ENCODE measurements at places on chromosomes 11 and 22.

GRCh38 chr11:22657101-22657694 is 9.2 kb upstream of the GAS2 start:
- DNase-seq: no peak

- no peak for DNase-seq
These were observed 76.9 kb downstream of the DEPDC5 start for GRCh38 chr22:31830721-31831070.

GRCh38 chr22:23743303-23743705 is 7.6 kb downstream of the ZNF70 start:
- DNase-seq: no peak

DNA sequence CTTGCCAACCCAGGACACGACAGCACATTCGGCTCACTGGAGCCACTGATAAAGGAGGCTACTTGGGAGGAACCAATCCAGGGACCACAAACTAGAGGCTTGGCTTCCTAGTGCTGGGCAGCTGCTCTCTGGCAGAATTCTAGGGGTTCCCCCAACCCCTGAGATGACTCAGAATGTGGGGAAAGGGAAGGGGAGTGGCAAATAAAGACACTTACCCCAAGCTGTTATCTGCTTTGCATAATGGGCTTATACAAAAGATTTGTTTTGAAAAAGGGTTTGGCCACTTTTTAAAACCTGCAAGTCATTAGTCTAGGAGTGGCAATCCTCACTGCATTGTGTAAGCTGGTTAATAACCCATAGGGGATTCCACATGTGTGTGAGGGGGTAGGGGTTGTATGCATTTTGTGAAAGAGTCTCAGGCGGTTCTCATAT is 64.1 kb upstream of the LMO1 start:
- no peak for DNase-seq

GRCh38 chr11:105910095-105910715 is 111.8 kb downstream of the MSANTD4 start:
- DNase-seq: no peak

DNA sequence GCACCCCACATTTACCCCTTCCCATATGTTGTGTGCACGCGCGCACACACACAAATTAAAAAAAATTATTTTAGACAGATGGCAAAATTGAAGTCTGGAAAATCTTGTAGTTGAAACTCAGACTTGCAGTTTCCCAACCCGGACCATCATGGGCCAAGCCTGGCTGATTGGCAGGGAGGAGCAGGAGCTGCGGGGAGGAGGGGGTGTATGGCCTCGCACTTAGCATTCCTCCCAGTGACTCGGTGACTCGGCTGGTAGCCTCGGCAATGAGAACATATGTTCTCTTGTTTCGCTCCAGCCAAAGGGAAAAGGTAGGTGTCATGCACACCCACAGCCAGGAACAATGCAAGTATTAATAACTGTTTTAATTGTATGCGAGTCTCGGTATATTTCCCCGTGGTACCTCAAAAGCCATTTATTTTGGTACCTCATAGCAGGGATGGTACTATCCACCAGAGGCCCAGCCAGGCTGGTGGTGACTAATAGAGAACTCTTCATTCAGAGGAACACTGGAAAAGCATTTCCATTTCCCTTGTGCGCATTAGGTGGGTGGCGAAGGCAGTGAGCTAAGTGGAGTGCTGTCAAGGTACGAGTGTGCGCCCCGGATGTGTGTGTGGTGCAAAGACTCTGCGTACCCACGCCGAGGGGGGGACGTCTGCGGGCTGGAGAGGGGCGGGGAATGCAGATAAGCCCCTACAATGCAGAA is 92.5 kb downstream of the DSCAML1 start:
- DNase-seq: no peak

- no peak for DNase-seq
These were observed 76.5 kb downstream of the BTBD10 start for GRCh38 chr11:13386567-13386966.

GRCh38 chr11:28674433-28675103 is 566.4 kb downstream of the METTL15 start:
- no peak for DNase-seq

GRCh38 chr11:4115128-4115527 is 20.5 kb downstream of the RRM1 start:
- no peak for DNase-seq

DNA sequence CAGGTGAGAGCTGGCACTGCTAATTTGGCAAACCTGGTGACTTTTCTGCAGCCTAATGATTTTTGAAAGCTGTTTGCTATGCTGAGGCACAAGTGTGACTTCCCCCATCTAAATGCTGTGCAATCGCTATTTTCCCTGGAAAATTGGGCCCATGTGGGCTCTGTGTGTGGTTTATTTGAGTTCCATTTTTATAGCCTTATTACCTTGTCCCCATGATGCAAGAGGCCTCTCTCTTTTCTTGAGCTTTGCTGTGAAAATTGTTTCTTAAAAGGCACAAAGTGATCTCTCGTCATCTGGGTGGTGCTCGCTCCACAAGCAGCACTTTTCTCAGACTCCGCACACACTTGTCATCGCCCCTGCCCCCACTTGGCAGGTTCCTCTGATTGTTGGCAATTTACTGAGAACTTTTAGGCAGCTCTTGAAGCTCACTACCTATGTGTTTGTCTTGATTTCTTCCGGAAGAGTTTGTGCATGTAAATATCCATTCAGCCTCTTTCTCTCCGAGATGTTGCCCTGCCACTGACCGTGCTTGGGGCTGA is 24.9 kb downstream of the BMAL1 start:
- no peak for DNase-seq

- no peak for DNase-seq
These were observed 3.9 kb downstream of the SCARF2 start for GRCh38 chr22:20433686-20434241.

- DNase-seq: no peak
These were observed 37.1 kb upstream of the SLC37A2 start for GRCh38 chr11:125025968-125026367.

DNA sequence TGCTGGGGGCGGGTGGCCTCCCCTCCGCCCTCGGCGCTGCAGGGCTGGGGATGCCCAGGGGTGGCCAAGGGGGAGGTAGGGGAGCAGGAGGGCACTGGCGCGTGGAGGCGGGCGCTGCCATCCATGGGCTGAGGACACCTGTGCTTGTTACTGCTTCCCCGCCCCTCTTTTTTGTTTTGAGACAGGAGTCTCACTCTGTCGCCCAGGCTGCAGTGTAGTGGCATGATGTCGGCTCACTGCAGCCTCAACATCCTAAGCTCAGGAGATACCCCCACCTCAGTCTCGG is 683 bp upstream of the FADS3 start:
- no peak for DNase-seq

DNA sequence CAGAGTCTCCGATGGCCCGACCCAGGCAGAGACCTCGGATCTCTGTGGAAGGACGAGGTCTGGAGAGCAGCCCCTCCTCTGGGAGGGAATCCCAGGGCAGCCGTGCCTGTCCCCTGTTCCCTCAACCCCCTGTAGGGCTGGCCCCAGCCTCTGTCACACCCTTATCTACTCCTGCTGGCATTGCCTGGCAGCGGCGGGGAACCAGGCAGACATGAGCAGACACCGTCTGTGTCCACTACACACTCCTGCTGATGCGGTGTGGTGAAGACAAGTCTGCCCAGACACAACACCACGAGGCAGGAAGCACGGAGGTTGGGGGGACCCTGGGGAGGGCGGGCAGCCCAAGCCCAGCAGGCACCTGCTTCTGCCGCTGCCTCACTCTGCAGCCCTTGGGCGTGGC is 52.5 kb upstream of the A4GALT start:
- DNase-seq: no peak

DNA sequence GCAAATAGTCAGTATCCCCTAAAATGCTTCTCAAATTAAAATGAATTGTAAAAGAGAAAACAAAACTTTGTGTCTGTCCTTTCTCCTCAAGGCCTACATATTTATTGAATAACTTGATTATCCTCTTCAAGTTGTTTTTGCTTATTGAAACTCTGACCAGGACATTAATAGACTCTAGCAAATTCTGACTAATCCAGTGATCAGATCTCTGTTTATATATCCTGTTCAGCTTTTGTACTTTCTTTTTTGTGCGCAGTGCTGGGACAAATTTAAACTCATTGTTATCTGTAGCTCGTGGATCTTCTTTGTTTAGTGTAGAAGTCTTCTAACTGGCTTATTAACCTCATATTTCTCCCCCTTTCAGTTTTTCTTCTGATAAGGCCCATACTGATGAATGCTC is 139.9 kb upstream of the SORL1-AS1 start:
- DNase-seq: no peak

GRCh38 chr11:10818594-10818993 is 9.9 kb upstream of the EIF4G2 start:
- DNase-seq: no peak

DNA sequence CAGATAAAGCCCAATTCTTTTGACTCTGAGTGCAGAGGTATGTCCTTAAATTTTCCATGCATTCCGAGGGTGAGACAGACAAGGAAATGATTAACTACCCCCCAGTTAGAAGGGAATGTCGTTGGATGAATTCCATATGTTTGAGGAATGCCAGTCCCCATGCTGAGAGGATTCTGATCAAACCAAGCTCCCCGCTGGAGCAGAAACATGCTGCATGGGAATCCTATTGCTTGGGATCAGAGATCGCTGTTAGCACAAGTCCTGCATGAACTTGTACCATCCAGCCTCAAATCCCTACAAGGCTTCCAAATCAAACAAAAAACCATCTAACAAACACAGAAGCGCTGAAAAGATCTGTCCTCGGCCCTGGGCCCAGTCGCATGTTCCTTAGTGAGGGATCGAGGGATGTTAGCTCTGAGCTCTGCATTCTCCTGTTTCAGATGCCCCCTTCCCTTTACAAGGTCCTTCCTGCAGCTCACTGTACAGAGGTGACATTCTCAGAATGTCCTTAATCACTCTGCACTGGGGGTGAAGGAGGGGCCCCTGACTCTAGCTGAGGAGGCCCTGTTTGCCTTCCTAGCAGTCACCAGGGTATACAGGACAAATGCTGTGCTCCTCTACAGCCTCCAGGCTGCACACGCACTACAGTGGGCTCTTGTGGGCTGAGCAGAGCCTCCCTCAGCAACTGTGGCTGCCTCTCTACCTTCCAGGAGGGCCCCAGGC is 353.4 kb downstream of the TENM4 start:
- no peak for DNase-seq

DNA sequence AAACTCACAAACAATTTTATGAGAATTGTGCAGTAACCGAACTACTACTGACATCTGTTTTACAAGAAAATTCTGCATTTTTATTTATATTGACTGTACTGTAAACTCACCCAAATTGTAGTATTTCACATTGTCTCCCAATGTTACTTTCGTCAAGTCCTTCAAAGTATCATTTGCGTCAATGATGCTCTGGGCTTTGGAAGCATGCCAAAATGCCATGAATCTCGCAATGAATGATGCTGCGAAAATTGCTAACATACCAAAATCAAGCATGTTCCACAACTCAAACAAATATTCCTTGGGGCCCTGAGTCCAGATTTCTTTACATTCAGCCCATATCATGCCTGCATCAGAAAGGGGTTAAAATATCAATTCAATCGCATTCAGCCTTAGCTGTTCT is 107.6 kb downstream of the TRPC6 start:
- DNase-seq: no peak

DNA sequence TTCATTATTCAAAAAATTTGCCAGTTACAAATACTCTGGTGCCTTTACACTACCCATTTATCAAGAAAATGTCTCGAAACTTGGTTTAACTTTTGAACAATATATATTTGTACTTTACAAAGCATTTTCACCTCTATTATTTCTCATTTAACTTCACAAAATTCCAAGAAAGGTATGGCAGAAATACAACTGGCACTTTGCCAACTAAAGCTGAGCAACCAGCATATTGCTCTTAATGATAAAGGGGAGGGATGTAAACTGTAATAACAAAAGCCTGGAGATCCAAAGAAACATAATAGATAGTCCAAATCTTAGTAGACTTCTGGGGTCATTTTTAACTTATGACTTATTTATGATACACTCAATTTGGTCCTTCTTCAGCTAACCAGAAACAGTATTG is 7.7 kb downstream of the PITPNB start:
- no peak for DNase-seq

GRCh38 chr11:66569076-66569475 is 670 bp upstream of the CTSF start:
- DNase-seq: no peak

DNA sequence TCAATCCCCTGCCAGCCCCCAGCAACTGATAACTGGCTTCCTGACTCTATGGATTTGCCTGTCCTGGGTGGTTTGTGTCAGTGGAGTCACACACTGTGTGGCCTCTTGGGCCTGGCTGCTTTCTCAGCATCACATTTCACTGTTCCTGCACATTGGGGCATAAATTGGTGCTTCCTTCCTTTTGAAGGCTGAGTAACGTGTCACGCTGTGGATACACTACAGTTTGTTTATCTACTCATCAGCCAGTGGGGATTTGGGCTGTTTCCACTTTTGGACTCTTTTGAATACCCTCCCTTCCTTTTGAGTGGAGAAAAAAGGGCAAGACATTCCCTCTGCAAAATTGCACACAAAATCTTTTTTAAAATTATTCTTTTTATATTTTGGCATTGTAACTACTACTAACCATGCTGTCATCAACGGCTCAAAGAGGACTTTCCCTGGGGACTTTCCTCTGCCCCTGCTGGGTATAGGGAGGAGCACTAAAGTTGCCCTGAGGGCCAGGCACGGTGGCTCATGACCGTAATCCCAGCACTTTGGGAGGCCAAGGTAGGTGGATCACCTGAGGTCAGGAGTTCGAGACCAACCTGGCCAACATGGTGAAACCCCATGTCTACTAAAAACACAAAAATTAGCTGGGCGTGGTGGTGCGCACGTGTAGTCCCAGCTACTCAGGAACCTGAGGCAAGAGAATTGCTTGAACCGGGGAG is 7.8 kb upstream of the CELSR1 start:
- no peak for DNase-seq

DNA sequence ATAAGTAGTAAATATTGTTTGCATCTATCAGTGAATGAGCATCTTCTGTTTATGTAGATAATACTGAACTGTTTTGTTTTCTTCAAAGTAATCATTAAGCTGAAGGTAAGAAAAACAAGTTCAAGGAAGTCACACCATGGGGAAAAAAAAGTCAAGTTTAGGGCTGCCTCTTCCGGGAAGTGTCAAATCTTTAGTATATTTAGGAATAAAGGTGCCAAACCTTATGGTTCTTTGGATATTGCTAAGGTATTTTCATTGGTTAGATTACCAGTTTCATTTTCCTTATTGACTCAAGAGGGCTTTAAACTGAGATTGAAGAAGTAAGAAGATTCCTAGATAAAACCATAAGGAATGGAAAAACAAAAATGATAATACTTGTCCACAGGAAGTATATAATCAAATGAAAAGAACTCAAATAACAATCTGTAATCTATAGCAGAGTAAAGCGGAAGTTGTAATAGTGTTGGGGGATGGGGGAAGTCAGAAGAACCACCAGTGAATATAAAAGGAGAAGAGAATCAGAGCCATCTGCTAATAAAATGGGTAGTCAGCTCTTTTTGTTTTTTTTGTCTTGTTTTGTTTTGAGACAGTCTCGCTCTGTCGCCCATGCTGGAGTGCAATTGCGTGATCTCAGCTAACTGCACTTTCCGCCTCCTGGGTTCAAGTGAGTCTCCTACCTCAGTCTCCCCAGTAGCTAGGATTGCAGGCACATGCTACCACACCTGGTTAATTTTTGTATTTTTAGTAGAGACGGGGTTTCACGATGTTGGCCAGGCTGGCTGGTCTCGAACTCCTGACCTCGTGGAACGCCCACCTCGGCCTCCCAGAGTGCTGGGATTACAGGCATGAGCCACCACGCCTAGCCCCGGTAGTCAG is 2.3 kb downstream of the ATM start:
- peak; percentile 59 for DNase-seq

GRCh38 chr11:45543808-45544422 is 121.5 kb downstream of the CHST1 start:
- peak; percentile 21 for DNase-seq
